ENCODE measurements at places on chromosomes 7 and 10.

DNA sequence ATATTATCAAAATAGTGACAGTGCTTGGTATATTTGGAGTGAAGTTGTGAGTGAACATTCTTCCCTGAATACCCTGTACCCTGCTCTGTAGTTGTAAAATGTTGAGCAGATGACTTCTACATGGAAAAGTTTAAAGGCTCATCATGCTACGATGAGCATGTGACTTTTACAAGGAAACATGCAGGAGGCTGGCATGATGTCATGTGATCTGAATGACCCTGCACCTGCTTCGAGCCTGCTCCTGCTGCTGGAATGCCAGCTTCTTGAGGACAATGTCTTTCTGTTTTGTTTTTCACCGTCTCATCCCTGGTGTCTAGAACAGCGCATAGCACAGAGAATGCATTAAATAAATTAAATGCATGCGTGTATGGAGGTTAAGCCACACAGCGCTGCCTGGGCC is 5.4 kb upstream of the INPP5A start:
- no peak for DNase-seq

- DNase-seq: no peak
These were observed 521.6 kb upstream of the MGMT start for GRCh38 chr10:128945398-128945797.

- DNase-seq: no peak
These were observed 213.6 kb downstream of the DGKI start for GRCh38 chr7:137633133-137633532.

GRCh38 chr7:3103614-3104398 is 60.1 kb upstream of the CARD11 start:
- DNase-seq: no peak

GRCh38 chr10:124716369-124716768 is 27.8 kb downstream of the FAM53B start:
- no peak for DNase-seq

GRCh38 chr10:46547541-46548497 is 8.6 kb downstream of the GPRIN2 start:
- no peak for DNase-seq

DNA sequence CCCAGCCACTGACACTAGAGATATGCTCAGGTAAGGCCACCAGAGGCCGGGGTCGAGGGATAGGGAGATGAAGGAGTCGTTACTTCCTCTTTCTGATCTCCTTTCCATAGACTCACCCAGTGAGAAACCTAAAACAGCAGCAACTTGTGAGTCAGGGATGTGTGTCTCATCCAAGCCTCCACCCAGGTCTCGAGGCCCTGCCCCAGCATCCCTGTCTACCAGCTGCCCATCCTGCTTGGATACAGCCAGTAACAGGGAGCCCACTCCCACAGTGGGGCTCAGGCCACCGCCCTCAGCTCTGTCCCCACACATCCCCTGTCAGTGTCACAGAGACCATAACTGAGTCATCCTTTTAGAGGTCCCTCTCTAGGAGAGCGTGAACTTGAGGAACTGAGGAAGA is 49.6 kb upstream of the CHST15 start:
- DNase-seq: no peak

- DNase-seq: no peak
These were observed 31.0 kb upstream of the EGFR start for GRCh38 chr7:54987772-54988171.

GRCh38 chr7:143381427-143382125 is 431 bp downstream of the ZYX start:
- no peak for DNase-seq

- DNase-seq: no peak
These were observed 65.8 kb upstream of the LAMB4 start for GRCh38 chr7:108196004-108196403.

DNA sequence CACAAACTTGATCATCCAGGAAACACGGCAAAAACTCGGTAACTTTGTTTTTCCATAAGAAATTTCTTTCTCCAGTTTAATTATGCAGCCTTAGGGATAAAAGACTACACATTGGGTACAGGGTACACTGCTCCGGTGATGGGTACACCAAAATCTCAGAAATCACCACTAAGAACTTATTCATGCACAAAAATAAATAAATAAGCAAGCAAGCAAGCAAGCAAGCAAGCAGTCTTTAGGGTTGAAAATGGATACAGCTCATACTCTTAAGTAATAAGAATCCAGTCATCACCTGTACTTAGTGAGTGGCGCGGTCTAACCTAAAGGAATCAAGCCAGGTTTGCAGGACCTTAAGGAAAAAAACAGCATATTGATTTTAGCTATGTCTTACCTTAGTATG is 30.0 kb downstream of the MCM10 start:
- DNase-seq: no peak

- no peak for DNase-seq
These were observed 200.0 kb downstream of the ZMYND11 start for GRCh38 chr10:335151-335800.

DNA sequence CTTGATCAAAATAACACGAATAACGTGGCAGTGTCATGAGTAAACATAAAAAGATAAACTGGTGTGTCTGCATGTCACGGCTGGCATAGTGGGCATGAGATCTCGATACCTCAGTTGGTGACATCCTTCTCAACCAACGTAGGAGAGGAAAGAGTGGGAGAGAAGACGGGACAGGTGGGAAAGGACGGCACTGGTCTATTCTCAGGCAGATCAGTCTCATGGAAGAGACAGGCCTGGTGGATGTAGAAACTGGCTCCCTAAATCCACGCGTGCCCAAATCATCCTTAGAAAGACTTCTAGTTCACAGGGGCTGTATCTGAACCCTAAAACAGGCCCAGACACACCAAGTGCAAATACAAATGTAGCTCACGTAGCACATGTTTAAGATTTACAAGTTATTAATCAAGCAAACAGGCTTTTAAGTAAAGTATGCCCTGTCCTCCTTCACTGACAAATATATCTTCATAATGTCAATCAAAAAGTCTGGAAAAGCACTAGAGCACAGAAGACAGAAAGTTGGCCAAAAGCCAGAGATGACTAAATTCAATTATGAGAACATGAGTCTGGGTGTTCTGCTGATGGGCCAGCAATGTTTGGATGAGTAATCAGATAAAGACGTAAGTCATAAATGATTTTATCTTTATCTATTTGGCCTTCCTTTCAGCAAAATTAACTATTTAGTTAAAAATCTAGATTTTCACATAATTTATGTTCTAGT is 56.3 kb downstream of the SFMBT2 start:
- peak; percentile 21 for DNase-seq

DNA sequence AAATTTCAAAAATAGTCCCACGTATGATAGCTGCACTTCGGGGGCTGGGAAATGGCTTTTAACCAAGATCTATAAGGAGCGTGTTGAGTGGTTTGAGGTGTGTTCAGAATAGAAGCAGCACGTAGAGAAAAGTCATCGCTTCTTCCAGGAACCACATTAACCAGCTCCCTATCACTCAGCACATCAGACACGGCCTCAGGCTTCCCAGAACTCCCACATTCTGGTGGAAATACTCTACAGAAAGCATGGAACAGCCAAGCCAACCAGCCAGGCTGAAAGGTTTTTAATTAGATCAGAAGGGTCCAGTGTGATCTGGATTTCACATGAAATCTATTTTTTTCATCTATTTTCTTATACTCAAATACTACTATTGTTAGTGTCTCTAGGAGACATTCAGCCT is 231.5 kb upstream of the NRP1 start:
- no peak for DNase-seq

DNA sequence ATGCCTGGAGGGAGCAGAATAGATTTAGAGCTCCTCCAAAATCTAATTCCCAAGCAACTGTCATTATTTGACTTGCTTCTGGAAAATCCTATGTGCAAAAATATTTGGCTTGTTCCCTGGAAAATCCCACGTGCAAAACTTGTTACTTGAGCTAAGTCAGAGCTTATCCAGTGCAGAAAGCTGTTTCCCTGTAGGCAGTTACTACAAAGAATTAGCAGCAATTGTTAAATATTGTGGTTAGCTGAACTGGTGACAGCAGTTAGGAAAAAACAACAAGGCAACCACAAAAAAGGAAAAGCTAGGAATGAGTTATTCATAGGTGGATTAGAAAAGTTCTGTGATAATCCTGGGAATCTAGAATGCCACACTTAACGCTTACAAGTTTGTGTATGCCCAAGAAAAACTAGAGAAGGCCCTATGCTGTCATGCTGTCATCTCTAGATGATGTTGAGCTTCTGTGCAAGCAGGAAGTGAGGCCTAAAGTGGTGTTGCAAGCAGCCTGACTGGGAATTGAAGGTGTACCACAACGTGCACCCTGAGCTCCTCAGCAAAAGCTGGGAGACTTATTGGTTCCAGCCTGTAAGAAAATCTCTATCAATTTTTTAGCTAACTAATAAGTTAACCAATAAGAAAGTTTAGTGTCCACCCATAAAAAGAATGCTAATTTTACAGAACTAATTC is 738.6 kb upstream of the LRRTM3 start:
- no peak for DNase-seq

- no peak for DNase-seq
These were observed 471.0 kb downstream of the GFRA1 start for GRCh38 chr10:115801992-115802391.

DNA sequence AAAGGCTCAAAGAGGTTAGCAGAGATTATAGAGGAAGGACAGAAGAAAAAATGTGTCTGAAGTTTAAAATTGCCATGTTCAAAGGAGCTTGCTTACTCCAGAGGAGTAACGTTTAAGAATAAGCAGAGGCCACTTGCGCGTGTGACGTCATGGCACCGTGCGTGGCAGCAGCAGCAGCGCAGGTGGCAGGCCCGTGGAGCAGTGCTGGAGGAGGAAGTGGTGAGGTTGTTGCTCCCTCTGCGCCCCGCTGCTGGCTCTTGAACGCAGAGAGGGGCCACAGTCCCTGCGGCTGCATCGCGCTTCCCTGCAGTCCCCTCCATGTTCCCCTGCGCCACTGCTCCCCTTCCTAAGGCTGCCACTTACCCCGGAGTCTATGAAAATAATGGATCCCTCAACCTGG is 37.5 kb downstream of the GDI2 start:
- no peak for DNase-seq

GRCh38 chr7:21757537-21758282 is 188.0 kb downstream of the CDCA7L start:
- no peak for DNase-seq

DNA sequence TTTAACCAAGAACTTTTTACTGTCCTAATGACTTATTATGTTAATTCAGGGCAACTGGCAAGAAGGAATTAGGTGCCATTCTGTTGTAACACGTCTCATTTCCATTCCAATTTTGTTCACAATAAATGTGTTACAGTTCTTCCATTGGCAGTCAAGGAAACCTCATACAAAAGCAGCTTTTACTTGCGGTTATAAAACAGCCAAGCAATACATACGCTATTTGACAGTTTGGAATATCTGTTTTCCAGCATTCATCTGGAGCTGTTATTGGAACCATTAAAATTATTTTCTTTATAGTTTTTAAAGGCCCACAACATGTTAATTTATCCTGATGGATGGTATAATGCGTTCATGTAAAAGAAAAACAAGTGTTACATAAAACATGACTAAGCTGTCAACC is 33.3 kb downstream of the MTERF1 start:
- DNase-seq: no peak

DNA sequence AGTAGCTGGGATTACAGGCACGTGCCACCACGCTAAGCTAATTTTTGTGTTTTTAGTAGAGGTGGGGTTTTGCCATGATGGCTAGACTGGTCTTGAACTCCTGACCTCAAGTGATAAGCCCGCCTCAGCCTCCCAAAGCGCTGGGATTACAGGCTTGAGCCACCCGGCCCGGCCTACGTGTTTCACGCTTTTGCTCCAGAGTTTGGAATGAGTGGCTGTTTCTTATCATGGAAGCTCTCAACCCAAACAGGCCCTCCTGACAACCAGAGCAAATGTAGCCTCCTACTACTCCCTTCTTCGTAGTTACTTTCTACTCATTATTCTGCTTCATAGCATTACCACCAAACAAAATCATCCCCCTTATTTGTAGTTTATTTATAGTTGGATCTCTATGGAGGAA is 26.8 kb upstream of the CASD1 start:
- DNase-seq: no peak

DNA sequence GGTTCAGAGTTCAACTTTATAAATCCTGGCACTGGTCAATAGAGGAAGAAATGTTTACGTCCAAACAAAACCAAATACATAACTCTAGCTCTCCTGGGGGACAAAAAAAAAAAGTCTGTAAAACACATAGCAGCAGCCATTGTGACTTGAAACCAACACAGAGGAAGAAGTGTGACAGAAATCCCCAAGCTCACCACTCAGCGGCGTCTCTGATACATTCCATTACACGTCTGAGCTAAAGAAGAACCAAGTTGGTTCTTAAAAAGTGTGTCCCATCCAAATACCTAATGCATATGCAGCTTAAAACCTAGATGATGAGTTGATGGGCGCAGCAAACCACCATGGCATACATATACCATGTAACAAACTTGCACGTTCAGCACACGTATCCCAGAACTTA is 58.3 kb upstream of the NANOS1 start:
- DNase-seq: no peak

DNA sequence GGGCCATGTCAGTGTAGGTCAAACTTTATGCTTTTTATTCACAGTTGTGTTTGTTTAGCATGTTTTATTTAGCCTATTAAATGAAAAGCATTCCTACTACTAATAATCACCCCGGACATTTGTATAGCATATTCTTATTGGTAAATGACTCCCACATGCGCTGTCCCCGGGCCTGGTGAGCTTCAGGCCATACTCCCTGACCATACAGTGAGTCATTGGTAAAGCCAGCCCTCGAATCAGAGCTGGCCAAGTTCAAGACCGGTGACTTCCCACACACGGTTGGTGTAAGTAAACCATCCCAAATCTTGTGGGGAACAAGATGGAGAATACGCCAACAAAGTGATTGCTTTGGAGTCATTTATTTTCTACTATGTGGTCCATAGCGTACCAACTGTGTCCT is 238.7 kb upstream of the TCF7L2 start:
- DNase-seq: no peak

GRCh38 chr10:67696029-67696428 is at the start of gene CTNNA3:
Gene CTNNA3, minus strand, starts transcription at chr10:67696195.
- no peak for DNase-seq

- no peak for DNase-seq
These were observed 112.6 kb upstream of the ADAM12 start for GRCh38 chr10:126500866-126501265.

DNA sequence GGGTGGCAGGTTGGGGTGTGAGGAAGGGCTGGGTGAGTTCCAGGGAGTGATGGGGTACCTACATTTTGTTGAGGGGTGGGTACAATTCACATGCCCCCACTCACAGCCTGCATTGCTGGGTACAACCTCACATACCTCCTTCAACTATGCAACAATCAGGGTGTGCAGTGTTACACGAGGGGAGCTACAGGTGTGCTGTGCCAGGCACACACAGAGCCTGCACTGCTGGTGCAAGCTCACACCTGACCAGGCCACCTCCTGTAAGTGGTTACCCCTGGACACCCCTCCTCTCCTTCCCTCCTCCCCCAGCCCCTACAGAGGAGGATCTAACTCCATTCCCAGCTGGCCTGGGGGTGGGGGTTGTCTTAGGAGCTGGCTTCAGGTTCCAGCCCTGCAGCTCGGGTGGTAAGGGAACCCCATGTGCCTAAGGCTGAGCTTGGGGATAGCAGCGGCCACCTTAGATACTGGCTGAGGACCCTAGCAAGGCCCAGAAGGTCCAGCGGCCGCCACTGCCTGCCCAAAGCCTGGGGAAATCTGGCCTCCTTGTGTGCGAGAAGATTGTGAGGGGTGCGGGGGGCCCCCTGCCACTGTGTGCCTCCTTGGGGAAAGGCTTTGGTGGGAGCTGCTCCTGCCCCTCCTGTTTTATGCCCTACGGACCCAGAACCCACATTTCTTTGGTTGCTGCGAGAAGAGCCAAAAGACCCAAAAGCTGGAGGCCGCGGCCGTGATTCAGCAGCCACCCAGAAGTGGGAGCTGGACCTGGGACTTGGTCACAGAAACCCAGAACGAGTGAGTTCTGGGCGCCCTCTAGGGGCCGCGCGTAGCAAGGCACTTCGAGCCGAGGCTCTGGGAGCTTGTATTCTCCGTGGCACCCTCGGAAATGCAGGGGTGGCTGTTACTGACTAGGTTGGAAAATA is 10.8 kb downstream of the TLX1 start:
- DNase-seq: peak; percentile 31

All from kidney epithelial cell (primary cell).